ENCODE measurements at places on chromosomes 6 and 20. TPM values are rescaled to one million over a fixed set of nuclear protein-coding genes. Genes with fewer than 3 reads are reported as not detected.

The TUBB2A gene
- total RNA-seq, result 77.9 TPM

The GPX5 gene
- not detected for total RNA-seq

The C20orf144 gene
- total RNA-seq, result 0.16 TPM

The RPN2 gene
- 227 TPM for total RNA-seq

The SRSF3 gene
- 228 TPM for total RNA-seq

The FNDC11 gene
- 1.1 TPM for total RNA-seq

The TNFRSF6B gene
- total RNA-seq, result 619 TPM
